ENCODE measurements at places on chromosomes 2 and 18.

DNA sequence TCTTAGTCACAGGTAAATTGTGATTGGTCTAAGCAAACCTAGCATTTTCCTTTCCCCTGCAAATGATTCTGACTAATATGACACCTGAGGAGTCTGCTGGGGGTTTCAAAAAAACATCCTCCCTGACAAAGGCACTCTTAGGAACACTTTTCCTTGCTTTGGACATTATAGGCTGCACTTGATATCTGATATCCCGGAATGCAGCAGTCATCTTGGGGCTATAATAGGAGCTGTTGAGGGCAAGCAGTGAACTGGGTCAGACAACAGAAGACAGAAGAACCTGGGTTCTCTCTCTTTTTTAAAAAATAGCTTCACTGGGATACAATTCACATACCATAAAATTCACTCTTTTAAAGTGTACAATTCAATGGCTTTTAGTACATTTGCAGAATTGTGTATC, 229.3 kb downstream of the RAB3GAP1 start:
- DNase-seq = no peak

DNA sequence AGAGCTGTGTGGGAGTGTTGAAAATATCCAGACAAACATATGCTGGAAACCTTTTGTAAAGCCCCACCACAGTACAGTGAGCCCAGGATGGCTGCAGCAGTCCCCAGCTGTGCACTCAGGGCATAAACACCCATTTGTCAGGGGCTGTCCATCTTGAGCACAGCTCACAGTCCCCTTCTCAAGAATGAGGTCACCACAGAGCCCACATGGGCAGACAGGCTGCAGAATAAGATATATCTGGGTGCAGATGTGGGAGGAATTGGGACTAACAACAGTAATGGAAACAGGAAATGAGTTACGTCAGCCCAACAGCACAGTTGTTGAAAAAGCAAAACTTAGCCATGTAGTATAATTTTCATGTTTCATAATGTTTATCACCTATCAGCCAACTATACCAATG, 219.6 kb downstream of the ETAA1 start:
- DNase-seq = peak; percentile 20

DNA sequence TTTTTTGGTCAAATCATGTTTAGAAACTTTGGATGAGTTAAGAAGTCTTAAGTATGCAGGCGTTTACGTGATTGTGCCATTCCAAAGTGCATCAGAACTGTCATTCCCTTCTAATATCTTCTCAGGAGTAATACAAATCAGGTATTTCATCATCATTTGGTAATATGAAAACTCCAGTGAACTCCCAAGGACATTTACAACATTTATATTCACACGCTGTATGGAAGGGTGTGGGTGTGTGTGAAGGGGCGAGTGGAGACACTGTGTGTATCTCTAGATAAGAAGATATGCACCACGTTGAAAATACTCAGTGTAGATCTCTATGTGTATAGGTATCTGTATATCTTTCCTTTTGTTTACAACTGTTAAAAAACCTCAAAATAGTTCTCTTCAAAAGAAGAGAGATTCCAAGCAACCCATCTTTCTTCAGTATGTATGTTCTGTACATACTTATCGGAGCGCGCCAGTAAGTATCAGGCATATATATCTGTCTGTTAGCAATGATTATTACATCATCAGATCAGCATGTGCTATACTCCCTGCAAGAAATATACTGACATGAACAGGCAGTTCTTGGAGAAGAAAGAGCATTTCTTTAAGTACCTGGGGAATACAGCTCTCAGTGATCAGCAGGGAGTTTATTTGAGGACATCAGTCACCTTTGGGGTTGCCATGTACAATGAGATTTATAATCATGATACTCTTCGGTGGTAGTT, 29.3 kb downstream of the COX7A2L start:
- no peak for DNase-seq

GRCh38 chr2:3303583-3304406, 73.8 kb downstream of the EIPR1 start:
- peak; percentile 76 for DNase-seq

DNA sequence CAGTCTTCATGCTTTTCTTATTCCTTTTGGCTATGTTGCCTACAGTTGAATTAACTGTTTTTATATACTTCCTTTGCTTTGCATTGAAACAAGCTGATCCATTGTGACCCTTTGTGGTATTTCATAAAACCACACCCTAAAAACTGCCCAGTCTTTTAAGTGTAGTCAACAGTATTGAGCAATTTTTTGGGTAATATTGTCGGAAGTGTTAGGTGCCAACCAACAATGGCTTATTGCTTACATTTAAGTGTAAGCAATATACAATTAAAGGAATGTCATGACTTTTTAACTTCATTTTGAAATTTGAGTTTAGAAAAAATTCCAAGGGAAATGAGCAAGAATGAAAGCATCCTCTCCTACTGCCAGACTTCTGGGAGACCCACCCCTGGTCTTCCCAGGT, 174.1 kb downstream of the NEDD4L start:
- DNase-seq = no peak

All from uterus (tissue), 4 donors.